Stimulated activated CD8-positive, alpha-beta memory T cell treated with anti-CD3 and anti-CD28 coated beads, Interleukin-12 subunit alpha, Interleukin-12 subunit beta, amount 100 ng/mL, for 4 hours (primary cell): ENCODE measurements at places on chromosomes 12 and 14.

- DNase-seq = no peak
Measured at GRCh38 chr14:72753044-72753710, 140.7 kb downstream of the DPF3 start.

- no peak for DNase-seq
Measured at GRCh38 chr12:80509781-80510556, 65.9 kb downstream of the PTPRQ start.

DNA sequence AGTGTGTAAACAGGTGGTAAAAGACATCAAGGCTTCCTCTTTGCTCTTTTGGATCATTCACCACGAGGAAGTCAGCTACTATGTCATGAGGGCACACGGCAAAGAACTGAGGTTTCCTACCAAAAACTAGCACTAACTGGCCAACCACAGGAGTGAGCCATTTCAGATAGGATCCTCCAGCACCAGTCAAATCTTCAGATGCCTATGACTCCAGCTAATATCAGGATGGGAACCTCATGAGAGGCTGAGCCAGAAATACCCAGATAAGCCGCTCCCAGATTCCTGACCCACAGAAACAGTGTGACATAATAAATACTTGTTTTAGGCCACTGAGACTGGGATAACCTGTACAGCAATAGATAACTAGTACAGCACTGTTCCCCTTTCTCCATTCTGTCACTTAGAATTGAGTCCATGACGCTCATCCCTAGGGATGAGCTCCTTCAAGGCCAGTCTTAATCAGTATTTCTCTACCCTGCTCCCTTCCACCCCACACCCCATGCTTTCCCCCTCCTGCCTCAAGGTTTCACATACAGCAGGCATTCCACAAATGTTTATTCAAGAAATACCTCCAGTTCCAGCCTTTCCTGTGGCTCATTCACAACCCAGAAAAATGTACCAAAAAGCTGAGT, 68.4 kb downstream of the PPM1H start:
- DNase-seq = no peak

GRCh38 chr14:73369428-73369827, 88.9 kb downstream of the NUMB start:
- no peak for DNase-seq

- DNase-seq = no peak
Measured at GRCh38 chr14:68328509-68328908, 464.4 kb downstream of the ZFP36L1 start.

DNA sequence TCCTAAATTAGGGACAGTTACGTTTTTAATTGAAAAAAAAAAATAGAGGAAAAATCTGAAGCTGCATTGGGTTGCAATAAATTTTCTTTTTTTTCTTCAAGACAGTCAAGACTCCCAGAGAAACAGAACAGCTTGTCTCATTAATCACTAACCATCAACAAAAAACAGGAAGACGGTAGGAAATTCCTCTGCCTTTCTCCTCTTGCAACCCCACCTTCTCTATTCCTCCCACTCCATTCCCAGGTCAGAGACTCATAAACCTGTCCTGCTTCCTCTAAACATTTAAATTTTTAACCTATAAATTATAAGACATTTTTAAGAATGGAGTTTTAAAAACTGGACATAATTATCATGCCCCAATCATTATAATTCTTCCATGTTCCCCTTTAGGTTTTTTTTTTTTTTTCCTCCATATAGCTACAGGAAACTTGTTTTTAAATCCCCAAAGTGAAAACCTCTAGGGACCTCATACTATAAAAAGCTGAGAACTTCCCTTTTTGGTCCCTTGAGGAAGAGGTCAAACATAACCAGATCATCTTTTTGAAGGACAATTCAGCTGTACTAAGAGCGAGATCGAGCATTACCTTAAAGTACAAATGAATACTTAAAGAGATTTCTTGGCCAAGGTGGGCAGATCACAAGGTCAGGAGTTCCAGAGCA, 36.0 kb downstream of the CPM start:
- no peak for DNase-seq

DNA sequence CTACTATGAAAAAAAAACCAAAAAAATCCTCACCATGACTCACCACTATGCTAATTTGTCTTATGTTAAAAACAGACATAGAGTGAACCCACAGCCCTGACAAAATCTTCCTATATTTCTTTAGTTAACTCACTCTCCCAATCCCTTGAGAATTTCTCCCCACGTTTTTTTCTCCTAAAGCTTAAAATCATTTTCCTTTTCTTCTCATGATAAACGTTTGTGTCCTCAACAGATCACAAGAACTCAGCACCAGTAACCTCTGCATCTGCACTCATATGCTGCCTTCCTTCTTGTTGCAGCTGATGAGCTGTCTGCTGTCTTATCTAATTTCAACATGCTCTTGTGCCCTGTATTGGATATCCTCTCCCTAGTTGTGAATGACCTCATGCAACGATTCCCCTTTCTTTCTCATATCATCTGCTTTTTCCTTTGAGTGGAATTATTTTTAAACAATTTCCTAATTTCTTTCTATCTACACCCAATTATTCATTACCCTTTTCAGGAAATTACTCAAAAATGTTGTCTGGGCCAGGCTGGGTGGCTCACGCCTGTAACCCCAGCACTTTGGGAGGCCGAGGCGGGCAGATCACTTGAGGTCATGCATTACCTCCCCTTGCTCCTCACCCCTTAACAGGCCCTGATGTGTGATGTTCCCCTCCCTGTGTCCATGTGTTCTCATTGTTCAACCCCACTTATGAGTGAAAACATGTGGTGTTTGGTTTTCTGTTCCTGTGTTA, 427.5 kb upstream of the MGAT4C start:
- DNase-seq = no peak

GRCh38 chr12:55974308-55974730, 441 bp downstream of the RAB5B start:
- no peak for DNase-seq
